ENCODE measurements at places on chromosomes 4 and X.

- no peak for DNase-seq
These were observed 77.7 kb downstream of the DDX60 start for GRCh38 chr4:168240821-168241220.

- no peak for DNase-seq
These were observed 20.6 kb upstream of the APELA start for GRCh38 chr4:164856396-164856795.

DNA sequence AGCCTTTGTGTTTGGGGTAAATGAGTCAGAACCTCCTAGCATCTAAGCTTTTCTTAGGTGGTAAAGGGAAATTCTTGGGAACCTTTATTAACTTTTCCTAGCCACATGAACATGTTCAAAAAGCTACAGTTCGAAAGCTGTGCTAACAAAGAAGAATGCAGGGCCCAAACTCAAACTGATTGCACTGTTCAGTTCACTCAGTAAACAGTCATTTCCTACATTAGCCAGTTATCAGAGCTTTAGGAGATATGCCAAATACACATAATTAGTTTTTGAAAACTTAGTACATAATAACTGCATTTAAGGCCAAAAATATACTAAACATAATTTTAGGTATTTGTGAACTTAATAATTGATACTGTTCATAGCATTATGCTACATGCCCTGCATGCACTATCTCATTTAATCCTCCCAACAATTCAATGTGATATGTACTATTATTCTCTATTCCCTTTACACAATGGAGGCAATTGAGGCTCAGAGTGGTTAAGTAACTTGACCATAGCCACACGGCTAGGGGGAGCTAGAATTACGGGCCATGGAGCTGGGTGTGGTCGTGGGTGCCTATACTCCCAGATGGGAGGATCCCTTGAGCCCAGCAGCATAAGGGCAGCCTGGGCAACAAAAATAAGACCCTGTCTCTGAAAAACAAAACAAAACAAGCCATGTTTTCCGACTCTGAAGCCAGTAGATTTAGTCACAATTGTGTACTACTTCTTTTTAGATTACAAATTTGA, 43.9 kb upstream of the PDGFRA start:
- no peak for DNase-seq

- no peak for DNase-seq
These were observed 138.2 kb downstream of the PACRGL start for GRCh38 chr4:20838476-20838875.

GRCh38 chr4:158051401-158052235, 121.2 kb downstream of the GASK1B start:
- no peak for DNase-seq

DNA sequence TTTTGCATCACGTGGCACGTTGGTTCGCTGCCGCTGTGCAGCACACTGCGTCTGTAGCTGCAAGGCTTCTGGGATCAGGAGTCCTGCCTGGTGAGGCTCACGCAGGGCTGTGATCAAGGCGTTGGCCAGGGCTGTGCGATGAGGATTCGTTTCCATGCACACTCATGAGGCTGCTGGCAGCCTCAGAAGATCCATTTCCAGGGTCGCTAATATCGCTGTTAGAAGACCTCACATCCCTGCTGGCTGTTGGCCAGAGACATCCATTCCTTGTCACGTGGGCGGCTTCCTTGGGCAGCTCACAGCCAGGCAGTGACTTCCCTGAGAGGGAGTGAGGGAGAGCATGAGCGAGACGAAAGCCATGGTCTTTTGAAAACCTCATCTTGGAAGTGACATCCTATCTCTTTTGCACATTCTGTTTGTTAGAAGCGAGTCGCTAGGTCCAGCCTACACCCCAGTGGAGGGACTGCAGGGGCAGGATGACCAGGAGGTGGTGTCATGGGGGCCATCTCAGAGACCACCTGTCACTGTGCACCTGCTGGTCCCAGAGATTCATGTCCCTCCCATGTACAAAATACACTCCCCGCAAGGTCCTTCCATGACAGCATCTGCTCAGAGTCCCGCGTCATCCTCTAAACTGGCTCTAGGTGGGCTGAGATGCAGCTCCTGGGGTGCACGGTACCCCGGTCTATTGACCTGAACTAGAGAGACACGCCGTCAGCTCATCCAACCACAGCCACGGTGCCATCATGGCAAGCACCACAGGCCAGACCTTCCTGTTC, 12.2 kb downstream of the RGS12 start:
- DNase-seq: no peak

DNA sequence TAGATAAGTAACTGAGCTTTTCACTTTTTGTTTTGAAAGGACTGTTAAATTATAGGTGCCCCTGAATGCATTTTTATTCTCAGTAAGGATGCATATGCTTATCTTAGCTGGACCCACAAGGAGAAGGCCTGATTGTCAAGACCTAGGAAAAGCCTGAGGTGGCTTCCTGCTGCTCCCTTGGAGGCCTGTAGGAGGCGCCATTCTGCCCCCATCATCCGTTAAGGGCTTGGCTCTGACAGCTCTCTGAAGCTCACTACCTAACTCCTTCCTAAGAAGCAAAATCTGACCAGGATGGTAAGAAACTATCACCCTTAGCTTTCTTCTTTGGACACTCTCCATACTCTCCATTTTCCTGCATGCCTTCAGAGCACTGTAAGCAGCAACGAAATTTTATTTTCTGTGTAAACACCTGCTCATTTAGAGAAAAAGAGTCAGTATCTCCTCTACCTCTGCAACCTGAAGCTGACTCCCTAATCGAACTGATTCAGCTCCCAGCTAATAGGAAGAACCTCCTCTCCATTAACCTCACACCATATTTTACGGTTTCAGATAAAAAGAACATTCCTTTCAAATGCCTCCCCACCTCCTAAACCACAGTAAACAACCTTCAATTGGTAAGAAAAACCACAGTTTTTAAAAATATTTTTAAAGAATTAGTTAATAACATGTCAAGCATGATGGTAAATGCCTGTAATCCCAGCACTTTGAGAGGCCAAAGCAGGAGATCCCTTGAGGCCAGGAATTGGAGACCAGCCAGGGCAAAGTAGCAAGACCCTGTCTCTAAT, 73.4 kb upstream of the EDNRA start:
- no peak for DNase-seq

GRCh38 chrX:44945736-44946135, 72.7 kb downstream of the KDM6A start:
- no peak for DNase-seq

DNA sequence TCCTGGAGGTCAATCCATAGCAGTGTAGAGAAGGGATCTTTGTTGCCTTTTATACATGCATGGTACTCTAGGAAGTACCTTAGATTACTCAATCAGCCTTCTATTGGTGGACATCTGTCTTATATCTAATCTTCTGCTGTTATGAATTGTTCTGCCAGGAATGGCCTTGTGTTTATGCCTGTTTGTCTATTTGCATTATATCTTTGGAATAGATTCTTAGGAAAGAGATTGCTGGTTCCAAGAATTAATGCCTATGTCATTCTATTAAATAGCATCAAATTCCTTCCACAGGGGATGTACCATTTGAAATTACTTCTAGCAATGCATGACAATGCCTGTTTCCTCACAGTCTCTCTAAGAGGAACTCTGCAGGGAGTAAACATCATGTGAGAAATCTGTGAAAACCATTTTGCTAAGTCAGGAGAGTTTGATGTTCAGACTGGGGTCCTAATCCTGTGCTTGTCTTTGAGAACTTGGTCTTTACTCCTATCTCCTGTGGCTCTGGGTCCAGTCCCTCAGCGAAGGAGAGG, 42.5 kb downstream of the BEX3 start:
- DNase-seq: no peak

- no peak for DNase-seq
These were observed 65.9 kb upstream of the HPF1 start for GRCh38 chr4:169823685-169824084.

Measured in cortex of kidney (tissue), 1 donor.